ENCODE measurements at places on chromosomes 1 and 21. TPM values are rescaled to one million over a fixed set of nuclear protein-coding genes. Genes with fewer than 3 reads are reported as not detected.

The PALMD gene
- not detected for total RNA-seq

The TEDDM1 gene
- not detected for total RNA-seq

The SPRR2B gene
- not detected for total RNA-seq

The APOBEC4 gene
- total RNA-seq, result not detected

The DNASE2B gene
- not detected for total RNA-seq

DNA sequence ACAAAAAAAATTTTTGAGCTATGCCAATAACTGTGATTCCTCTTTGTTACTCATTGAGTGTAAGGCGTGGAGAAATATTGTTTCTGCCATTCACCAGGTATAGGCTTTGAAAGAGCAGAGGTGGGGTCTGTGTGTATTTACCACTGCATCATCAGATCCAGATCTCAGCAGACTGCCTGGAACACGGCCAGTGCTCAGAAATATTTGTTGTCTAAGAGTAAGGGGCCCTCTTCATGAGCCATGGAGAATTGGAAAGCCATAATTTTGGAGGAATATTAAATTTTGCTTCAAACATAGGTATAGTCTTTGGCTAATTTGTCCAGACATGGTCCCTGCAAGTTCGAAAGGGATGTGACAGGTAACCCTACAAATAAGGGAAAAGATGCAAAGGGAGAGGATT, 231.3 kb upstream of the IRF2BP2 start:
- DNase-seq, result no peak

DNA sequence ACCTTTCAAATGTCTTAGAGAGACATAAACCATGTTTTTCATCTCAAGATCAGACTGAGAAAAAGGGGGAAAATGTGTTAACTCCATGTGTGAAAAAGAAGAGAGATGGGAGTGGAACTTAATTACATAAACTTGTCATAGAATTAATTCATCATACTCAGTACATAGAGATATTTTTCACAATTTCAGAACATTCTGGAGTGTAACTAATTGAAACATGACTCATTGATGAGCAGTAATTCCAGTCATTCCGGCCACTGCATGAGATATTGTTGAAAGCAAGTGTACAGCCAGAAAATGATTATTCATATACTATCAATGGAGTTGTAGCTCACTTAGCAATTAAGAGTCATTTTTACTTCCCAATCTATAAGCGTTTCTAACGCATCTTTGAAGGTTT, 739.3 kb downstream of the LTN1 start:
- no peak for DNase-seq

GRCh38 chr1:229759037-229759435, 133.0 kb downstream of the URB2 start:
- no peak for DNase-seq

- peak; percentile 57 for DNase-seq
Observed at GRCh38 chr1:154609398-154610380, 1.7 kb upstream of the ADAR start.

- DNase-seq, result no peak
Observed at GRCh38 chr1:101798417-101798816, 198.3 kb downstream of the OLFM3 start.

GRCh38 chr1:192342842-192343241, 26.1 kb downstream of the RGS21 start:
- DNase-seq, result no peak

GRCh38 chr21:25133939-25134338, 473.3 kb downstream of the MRPL39 start:
- no peak for DNase-seq

- no peak for DNase-seq
Observed at GRCh38 chr21:39720126-39720778, 24.7 kb upstream of the IGSF5 start.

GRCh38 chr1:21573971-21574465, 64.8 kb downstream of the ALPL start:
- DNase-seq, result no peak

DNA sequence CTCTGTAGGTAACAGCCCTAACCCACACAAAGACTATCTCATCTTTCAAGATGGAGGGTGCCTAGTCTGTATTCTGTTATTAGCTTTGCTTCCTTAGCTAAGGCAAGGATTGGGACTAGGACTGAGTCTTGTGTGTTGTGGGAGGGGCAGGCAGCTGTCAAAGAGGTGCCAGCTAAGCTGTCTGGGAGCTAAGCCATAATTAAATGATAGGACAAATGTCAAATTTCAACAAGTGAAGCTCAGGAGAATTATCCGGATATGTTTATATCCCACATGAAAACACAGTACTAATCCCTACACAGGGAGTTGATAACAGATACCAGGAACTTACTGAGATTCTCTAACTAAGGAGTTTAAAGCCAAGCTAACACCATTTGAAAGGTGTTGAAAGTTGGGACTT, 70.5 kb upstream of the NGF start:
- DNase-seq, result no peak

- no peak for DNase-seq
Observed at GRCh38 chr1:10677491-10678391, 118.7 kb downstream of the CASZ1 start.

GRCh38 chr1:178871551-178872320, 859 bp upstream of the ANGPTL1 start:
- DNase-seq, result no peak

DNA sequence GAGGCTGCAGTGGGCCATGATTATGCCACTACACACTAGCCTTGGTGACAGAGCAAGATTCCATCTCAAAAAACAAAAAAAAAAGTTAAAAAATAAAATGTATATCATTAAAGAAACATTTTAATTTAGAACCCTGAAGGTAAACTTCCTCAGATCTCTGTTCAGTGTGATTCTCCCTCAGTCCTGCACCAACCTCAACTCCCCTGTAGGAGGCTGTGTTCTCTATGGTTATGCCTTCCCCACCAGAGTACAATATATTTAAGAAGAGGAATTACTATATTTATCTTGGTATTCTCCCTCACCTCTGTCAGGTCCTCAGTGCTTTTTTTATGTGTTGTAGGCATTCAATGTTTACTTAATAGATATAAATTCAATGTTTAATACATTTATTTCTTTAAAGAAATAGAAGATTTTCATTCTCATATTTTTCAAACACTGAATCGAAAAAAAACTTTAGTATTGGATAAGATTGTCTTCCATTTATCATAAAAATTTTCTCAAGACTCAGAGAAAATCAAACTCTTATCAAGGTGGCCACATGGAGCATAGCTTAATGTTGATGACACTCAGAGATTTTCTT, 4.8 kb upstream of the LRRC8B start:
- DNase-seq, result peak; percentile 61

DNA sequence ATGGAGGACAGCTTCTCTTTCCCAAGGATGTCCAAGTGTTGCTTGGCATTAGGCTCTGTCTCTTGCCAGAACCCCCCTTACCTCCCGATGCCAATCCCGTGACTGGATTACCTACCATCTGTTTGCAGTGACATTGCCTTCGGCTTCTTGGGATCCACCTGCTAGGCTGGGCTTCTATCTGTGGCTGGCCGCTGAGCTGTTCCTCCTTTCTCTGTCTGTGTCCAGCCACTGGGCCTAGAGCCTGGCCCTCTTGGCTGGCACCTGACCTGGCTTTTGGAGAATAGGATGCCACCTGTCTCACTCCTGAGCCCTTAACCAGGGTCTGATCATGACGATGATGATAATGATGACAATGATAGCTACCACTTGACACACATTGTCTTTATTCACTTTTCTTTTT, 41.6 kb upstream of the STUM start:
- DNase-seq, result no peak

DNA sequence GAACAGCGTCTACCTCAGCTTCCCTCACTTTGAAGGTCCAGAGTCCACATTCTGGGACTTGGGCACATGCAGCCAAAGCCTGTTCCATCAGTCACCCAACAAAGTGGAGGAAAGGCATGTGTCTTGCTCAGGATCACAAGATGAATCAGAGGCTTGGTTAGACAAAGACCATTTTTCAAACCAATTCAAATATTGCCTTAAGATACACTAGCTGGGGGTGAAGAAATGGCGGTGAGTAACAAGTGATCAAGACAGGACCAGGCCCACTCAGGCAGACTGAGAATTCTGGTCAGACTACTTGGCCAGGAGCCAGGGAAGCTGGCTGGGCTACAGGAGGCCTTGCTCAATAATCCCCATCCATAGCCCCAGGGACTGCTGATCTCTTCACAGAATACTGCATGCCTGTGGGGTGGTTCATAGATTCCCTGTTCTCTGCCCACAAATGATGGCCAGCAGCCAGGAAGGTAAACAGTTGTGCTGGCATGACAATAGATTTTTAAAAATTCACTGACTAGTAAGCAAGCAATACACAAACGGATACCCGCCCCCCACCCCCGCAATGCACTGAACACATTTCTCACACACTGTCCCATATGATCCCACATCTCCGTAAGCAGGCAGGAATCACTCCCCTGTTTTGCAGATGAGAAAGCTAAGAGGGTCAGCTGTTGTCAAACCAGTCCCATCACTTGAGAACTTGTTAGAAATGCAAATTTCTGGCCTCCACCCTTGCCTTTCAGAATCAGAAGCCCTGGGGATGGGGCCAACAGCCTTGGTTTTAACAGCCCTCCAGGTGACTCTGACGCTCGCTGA, 27.2 kb downstream of the ERI3 start:
- DNase-seq, result no peak

Data from CD8-positive, alpha-beta memory T cell (primary cell).